Astrocyte of the cerebellum (primary cell): ENCODE measurements at places on chromosomes 5 and 9.
A peak's percentile ranks its signal among the peaks of the same experiment; 100 is the strongest.

DNA sequence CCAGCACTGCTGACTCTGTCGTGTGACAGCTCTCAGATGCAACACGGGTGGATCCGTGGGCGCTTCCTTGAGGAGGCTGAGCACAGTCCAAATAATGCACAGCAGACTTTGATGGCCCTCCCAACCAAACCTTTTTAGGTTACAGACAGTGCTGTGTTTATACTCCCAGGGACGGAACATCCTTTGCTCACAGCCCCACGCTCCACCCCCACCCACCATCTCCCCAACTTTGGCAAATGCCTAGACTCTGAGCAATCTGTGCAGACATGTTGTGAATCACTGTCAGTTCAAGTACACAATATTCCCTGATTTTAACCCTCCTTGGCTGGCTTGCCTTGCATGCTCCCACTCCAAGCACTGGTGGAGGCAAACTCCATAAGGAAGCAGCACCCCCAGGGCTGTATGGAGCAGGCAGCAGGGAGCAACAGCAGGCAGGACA lies 324.6 kb downstream of the MLLT3 start:
- no peak for DNase-seq

DNA sequence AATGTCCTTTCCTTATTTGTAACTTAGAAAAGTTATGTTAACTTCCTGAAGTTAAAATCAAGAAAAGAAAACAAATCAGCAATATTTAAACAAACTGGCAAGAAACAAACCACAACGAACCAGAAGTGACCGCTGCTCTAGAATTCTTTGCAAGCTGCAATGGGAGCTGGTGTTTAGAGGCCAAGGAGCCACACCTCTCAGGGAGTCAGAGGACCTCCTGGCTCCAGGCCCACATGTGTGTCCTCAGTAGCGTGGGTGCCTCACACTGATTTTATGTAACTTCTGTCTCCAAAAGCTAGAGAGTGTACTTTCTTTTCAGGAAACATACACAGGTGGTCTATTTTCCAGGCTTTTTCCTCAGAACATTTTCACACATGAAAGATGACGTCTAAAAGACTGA lies 100.4 kb downstream of the IRX2 start:
- DNase-seq: no peak

DNA sequence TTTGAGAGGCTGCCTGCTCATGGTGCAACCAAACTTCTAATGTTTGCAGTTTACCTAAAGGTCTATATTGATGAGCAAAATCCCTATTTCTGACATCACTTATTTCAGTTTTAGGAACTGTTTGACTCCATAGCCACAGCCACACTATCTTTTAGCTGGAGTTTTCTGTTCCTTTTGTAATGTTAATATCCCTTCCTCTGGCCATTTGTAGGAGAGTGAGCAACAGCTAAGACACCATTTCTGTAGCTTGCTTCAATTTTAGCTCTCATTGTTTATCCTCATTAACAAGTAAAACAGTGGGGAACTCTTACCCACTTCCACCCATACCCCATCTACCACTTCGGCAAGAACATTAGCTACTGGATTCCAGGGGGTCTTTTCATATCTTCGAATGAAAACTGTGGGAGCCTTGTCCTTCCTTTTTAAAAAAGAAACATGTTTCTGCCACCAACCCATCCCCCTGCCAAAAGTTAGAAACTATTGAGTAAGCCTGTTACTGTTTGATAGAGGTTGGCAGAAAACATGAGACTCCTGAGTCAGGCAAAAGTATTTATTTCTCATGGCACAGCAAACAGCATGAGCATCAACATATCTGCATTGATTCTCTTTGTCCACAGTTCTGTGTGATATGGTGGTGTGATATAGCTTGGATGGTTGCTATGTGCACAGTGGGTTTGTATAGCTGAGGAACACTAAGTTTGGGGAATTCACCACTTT lies 174.1 kb downstream of the MEF2C start:
- DNase-seq: no peak

GRCh38 chr9:126758916-126759585 lies 45.8 kb upstream of the ZBTB43 start:
- DNase-seq: no peak

DNA sequence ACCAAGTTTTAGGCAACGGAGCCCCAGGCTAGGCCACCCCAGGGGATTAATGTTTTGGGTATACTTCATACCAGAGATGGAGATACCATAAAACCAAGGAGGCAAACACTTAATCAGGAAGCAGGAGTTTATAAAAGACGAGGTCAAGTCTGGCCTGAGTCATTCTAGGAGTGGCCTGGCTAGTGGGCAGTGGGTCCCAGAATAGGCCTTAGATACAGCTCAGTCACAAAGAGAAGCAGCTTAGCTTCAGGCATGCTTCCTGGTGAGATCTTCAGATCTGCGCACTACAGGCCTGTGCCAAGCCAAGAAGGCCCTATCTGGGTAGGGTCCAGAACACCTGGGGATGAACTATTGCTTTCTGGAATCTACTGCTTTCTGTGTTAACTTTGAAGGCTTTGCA lies 20.6 kb upstream of the NR5A1 start:
- DNase-seq: peak; percentile 16
